ENCODE measurements at places on chromosomes 3 and 15.

- DNase-seq, result peak; percentile 44
Measured at GRCh38 chr3:31550452-31551251, 17.9 kb downstream of the STT3B start.

GRCh38 chr15:63080634-63081250, 38.2 kb downstream of the TPM1 start:
- no peak for DNase-seq

DNA sequence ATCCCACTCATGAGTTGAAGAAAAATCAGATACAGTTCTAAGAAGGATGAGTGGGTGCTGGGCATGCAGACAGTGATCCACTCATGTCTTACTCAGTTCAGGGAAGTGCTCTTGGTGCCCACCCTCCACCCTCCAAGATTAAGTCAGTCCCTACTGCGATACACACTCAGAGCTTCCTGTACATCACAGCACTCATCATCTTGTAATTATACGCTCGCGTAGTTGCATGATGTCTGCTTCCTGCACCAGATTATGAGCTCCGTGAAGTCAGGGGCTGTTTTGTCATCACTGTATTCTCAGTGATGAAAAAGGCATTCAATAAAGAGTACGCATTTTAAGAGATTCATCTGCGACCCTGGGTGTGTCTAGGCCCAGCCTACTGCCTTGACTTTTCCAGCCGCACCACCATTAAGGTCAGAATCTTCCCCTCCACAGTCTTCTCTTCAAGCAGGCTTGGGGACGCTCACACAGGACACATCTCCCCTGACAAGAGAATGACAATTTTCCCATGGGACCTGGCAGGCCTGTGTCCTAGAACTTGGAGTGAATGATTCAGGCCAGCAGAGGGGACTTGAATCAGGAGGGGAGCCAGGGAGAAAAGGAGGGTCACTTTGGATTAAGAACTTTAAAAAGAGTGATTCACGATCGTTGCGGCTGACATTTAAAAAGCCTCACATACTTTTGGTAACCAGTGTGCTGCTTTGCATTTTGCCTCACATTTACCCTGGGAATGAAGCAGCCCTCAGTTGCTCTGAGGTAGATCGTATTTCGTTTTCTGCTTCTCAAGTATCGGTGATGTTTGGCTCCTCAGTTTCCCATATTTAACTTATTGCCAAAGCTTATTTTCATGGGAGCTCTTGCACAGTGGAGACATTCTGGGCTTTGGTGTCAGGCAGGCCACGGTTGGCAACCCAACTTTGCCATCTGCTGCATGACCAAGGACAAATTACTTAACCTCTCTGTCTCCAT, 7.9 kb upstream of the PDE8A start:
- no peak for DNase-seq

DNA sequence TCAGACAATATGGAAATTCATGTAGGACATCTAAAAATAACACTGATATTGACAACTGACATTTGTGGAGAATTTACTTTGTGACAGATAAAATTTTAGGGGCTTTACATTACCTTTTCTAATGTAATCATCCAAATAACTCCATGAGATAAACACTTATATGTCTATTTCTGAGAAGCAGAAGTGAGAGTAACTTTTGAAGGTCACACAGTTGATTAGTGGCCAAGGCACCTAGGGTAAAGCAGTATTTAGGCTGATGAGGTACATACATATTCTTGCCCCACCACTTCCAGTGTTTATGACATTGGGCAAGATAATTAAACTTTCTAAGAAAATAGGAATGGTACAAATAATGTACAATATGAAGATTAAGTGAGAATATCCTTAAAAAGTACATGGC, 248.4 kb downstream of the CPNE4 start:
- DNase-seq, result no peak

- no peak for DNase-seq
Measured at GRCh38 chr15:23850666-23851065, 163.6 kb upstream of the NDN start.

GRCh38 chr3:189229196-189229828, 57.5 kb downstream of the TPRG1 start:
- DNase-seq, result no peak

- DNase-seq, result peak; percentile 5
Measured at GRCh38 chr3:21331321-21331720, 419.7 kb downstream of the ZNF385D start.

DNA sequence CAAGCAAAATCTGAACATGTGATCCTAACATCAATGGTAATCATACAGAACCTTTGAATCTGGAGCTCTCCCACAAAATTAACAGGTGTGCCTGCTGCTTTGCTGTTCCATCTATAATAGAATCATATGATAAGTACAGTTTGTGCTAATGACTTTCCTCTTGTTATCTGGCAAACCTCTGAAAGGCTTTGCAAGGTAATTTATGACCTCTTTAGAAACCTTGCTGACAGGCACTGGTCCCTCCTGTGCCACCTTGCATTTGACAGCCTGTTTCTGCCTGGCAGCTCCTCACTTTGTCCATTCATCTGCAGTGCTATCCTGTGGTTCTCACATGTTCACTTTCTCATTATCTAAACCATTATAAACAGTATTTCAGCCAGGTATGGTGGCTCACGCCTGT, 10.2 kb upstream of the HTR3C start:
- DNase-seq, result no peak

- DNase-seq, result no peak
Measured at GRCh38 chr3:127819086-127819485, 3.2 kb downstream of the MGLL start.

- peak; percentile 20 for DNase-seq
Measured at GRCh38 chr3:73950865-73951558, 326.3 kb upstream of the PDZRN3 start.

DNA sequence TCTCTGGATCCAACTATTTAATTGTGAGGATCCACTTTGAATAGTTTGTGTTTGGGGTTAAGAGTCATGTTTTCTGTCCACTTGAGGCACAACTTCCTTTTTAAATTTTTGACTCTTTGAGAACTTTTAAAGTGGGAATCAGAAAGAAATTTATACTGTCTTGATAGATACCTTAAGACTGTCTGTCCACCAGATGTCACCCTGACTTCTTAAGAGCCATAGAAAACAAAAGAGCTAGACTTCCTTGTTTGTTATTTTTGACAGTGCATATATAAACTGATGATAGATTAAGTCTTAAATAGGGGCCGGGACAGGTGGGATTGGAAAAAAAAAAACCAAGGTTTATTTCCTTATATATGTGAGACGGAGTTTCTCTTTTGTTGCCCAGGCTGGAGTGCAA, 52.1 kb upstream of the WDR72 start:
- peak; percentile 63 for DNase-seq

GRCh38 chr15:80526556-80527340, 122.6 kb downstream of the ARNT2 start:
- DNase-seq, result no peak

- DNase-seq, result no peak
Measured at GRCh38 chr3:33665294-33665693, 52.8 kb downstream of the CLASP2 start.

GRCh38 chr15:69039516-69040225, 25.2 kb downstream of the NOX5 start:
- no peak for DNase-seq

DNA sequence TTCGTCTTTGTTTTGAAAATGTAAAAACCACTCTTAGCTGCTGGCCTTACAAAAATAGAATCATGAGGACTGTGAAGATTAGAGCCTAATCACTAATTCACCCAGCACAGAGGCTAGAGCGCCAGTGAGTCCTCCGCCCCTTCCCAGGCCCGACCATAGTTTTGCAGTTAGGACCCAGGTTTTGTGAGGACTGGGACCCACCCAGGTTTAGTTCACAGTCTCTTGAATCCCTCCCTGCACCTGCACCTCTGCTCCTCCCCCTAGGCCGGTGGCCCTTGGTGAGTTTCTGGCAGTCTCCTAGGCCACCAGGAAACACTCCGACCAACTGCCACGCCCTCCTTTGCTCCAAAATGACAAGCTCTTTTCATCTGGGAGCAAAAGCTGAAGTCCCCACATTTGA, 136.0 kb upstream of the CCDC54 start:
- DNase-seq, result peak; percentile 62

DNA sequence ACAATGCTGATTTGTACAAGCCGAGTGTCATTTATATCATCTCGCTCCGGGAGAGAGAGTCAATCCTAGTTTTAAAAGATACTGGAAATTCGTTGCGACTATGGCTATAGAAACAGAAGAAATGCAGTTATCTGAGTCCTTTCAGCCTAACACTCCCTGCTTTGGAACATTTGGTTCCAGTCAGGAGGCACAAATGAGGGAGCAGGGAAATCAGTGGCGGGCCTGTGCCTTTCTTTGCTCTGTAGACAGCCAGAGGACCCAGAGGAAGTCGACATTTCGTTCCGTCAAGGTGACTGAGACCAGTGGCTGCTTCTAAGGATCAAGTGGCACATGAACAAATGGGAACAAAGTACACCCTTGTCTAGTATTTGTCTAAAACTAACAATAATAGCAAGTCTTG, 745 bp upstream of the RIOX2 start:
- no peak for DNase-seq

- DNase-seq, result no peak
Measured at GRCh38 chr3:78762121-78762520, 1005.7 kb downstream of the ROBO1 start.

DNA sequence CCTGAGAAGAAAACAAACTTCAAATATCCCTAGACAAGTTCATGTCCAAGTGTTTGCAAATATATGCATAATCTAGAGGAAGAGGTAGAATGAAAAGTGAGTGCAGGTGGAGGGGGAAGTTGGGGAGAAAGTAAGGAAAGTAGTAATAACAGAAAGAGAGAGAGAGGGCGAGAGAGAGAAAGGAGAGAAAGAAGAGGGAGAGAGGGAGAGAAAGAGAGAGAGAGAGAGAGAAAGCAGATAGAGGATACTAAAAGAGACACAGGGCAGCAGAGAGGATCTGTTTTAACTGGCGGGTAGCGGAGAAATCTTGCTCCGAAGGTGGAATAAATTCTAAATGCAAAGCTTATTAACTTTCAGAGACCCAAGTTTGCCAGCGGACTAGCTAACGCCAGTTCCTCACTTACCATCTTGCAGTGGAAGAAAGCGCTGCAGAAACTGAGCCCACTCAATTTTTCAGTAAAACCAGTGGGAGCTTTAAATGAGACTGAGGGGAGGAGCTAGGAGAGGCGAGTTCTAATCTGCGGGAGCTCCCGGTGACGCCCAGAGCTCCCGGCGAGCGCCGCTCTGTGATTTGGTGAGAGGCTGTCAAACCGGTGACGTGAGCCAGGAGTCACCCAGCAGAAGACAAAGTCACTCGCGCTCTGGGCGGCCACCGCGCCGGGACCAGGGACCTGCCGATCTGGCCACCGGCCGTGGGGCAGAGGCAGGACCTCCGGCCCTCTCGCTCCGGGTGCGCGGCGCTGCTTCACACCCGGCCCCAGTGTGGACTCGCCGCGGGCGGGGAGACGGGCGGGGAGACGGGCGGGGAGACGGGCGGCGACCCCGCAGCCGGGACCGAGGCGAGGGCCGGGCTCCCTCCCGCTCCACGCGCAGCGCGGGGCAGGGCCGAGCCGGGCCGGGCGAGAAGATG, at the start of gene GMNC:
GMNC (minus strand) TSS at position 486 of the 910 bp plus-strand sequence; CDS start at position 407, 79 bp downstream.
- peak; percentile 87 for DNase-seq

DNA sequence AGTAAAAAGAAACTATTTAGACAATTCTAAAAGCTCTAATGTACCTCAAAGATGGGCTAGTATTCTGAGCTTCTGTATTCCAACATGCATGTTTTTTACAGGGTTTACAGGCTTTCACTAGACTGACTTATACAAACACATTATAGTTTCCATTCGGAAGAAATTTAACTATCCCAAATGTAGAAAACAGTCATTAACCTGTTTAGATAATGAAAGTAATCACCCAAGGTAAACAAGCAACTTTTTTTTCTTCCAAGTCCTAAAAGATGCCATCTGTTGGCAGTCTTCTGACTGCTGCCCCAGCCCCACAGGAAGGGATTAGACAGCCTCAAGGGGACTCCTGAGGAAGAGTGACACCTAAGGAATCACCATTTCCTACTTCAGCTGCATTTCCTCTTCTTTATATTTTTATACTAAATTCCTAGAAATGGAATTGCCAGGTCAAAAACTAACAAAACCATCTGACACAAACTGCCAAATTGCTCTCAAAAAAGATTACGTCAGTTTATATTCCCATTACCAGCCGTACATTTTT, 25.5 kb downstream of the SIN3A start:
- peak; percentile 14 for DNase-seq

GRCh38 chr15:49692514-49693090, 71.8 kb downstream of the DTWD1 start:
- no peak for DNase-seq

DNA sequence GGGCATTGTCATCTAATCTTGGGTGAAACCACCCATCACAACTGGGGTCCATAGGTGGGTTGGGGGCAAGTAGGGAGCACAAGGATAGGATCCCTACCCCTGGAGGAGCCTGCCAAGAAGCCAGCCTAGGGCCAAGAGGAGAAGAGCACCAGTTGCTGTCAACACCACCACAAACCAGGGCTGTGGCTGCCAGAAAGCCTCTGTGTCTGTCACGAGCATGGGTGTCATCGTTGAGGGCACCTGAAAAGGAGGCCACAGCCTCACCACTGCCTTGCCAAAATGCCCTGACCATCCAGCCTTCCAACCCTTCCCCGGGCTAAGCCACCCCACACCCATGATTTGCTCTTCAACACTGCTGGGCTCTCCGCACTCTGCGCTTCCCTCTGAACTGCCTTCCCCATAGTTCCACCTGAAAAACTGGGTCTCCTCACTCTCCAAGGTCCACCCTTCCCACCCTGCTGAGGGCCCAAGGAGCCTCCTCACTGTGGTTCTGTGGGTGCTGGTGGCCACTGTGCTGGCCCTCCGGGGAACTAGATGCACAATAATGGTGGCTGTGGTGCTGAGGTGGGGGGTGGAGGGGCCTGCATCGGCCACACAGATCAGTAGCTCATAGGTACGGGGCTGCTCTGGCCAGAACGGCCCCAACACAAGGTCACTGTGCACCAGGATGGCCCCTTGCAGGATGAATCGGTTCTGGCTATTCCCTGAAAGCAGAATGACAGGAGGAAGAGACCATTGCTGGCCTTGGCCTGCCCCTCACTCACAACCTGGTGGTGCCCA, 6.2 kb upstream of the IP6K1 start:
- DNase-seq, result no peak

GRCh38 chr3:45345846-45346580, 42.4 kb upstream of the LARS2 start:
- peak; percentile 42 for DNase-seq

GRCh38 chr3:20404741-20405100, 218.7 kb upstream of the SGO1 start:
- no peak for DNase-seq

DNA sequence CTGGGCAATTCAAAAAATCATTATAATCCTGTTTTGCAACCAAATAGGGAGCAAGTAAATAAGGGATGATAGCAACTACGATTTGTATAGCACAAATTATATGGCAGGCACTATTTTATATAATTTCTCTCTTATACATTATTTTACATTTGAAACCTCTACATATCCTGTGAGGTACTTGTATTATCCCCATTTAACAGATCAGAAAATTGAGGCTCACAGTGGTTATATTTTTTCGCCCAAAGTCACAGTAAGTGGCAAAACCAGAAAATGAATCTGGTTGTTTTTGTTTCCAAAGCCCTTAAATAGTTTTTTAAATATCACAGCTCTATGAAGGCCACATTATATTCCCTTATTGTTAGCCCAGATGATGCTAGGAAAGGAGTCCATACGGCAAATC, 74.3 kb downstream of the MLH1 start:
- DNase-seq, result no peak
